ENCODE measurements at places on chromosomes 13 and 19.

- no peak for DNase-seq
Observed at GRCh38 chr19:2586196-2586595, 110.3 kb downstream of the GADD45B start.

DNA sequence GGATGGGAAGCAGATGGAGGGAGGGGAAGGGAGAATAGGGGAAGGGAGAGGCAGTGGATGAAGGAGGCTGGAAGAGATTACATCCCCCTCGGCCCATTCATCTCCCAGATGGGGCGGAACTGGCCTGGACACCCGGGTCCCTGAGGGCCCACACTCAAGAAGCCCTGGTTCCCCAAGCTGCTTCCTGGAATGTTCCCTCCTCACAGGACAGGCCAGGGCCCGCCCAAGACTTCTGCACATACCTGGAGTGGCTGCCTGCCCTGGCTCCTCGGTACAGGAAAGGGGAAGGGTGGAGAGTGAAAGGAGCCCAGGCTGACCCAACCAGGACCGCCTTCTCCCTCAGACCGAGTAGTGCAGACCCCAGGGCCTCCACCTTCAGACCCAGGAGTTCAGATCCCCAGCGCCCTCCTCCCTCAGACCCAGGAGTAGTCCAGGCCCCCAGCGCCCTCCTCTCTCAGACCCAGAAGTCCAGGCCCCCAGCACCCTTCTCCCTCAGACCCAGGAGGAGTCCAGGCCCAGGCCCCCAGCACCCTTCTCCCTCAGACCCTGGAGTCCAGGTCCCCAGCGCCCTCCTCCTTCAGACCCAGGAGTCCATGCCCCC, 489 bp downstream of the NTF4 start:
- no peak for DNase-seq

DNA sequence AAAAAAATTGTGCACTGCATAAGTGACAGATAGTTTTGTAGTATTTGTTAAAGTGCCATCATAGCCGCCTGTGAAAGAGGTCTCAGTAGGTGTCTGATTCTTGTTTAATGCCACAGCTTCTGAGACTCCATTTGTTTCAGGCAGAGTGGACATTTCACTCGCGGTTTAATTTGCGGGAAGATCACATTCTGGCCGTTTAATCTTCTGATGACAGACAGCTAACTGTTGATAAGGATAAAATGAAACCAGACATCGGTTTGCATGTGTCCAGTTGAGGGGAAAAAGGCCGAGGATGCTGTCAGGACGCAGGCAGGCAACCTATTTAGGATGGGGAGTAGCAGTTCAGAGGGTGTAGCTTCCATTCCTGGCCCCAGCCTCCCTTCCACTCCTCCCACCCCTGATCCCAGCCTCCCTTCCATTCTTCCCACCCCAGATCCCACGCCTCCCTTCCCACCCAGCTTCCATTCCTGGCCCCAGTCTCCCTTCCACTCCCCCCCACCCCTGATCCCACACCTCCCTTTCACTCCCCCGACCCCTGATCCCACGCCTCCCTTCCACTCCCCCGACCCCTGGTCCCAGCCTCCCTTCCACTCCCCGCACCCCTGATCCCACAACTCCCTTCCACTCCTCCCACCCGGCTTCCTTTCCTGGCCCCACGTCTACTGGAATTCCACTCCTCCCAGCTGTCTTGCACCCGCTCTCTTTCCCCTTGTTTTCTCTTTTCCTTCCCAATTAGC, 23.8 kb downstream of the ATP11A start:
- DNase-seq = no peak

GRCh38 chr13:112073245-112074138, 6.5 kb downstream of the SOX1 start:
- DNase-seq = no peak

DNA sequence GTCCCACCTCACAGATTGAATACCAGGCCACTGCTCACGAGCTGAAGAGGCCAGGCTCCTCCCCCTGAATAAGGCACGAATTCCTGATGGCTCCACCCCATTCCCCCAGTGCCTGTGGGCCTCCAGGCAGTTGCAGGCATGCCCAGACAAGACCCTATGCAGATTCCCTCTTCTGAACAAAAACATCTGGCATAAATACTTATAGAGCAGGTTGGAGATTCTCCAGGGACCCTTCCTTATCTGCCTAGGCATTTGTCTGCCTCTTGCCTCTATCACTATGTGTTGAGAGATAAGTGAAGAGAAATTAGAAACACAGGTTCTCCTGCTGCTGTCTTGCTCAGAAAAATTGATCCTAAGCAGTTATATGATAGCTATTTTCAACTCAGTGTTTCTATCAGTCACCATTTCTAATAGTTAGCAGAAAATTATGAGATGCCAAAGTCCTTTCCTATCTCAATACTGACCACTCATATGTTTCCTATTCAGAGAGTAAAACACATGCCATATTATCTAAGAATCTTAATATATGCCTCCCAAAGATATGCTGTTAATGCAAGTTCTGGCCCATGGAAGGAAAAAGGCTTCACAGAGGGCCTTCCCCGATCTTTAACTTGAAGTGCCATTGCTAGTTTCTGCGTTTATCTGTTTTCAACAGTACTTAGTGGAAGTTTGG, 364.0 kb downstream of the KCTD12 start:
- no peak for DNase-seq

DNA sequence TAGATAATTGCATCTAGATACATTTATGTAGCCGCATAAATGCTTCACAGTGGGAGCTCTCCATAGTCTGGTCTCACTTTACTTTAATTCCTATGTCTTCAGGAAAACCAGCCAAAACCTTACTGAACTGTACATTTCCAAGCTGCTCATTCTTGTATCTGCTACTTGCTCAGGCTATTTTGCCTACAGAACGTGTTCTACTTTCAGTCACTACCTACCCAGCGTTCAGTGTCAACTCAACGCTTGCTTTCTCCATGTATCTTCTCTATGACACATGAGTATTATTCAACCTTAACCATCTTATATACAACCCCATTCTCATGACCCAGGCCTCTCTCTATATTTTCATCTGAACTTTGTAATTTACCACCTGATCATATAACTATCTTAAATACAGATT, 101.9 kb downstream of the KLF12 start:
- DNase-seq = no peak

DNA sequence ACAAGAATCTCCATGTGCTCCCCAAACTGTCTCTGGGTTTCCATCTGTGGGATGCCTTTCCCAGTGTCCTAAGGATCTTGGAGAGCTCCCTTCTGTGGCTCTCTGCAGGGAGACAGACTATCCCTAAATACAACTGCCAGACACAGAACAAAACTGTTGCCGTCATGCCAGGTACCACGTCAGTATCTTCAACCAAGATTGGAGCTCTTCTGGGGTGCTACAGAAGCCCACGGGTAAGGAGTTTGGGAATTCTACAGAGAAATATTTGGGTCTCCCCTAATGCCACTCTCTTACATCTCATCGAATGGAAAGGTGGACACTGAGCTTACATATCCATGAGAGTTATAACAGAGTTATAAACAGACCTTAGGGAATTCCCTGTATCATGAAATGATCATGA, 4.9 kb upstream of the MBD3L3 start:
- no peak for DNase-seq

- no peak for DNase-seq
Observed at GRCh38 chr13:112938680-112939079, 30.3 kb upstream of the MCF2L start.

GRCh38 chr13:81406022-81406421, 1065.1 kb upstream of the SPRY2 start:
- DNase-seq = no peak

GRCh38 chr19:47545061-47545948, 27.6 kb downstream of the ZNF541 start:
- DNase-seq = no peak

GRCh38 chr13:85286081-85286480, 513.1 kb downstream of the SLITRK6 start:
- no peak for DNase-seq

- no peak for DNase-seq
Observed at GRCh38 chr13:49652355-49653305, 24.3 kb downstream of the ARL11 start.

DNA sequence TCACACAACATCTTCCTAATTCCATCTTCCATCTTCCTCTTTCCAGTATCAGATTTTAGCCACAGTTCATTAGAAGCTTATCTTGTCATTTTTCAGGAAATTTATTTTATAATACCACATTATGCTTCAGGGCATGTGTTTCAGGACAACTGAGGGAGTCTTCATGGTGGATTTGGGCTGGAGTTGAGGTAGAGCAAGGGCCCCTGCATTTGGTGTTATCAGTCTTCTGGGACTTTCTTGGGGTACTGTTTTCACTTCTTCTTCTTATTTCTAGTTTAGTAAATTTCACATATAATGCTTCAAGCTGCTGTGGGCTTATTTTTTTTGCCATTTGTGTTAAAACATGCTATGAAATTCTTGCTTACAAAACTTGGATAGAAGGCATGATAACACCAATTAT, 188.7 kb downstream of the LHFPL6 start:
- no peak for DNase-seq

DNA sequence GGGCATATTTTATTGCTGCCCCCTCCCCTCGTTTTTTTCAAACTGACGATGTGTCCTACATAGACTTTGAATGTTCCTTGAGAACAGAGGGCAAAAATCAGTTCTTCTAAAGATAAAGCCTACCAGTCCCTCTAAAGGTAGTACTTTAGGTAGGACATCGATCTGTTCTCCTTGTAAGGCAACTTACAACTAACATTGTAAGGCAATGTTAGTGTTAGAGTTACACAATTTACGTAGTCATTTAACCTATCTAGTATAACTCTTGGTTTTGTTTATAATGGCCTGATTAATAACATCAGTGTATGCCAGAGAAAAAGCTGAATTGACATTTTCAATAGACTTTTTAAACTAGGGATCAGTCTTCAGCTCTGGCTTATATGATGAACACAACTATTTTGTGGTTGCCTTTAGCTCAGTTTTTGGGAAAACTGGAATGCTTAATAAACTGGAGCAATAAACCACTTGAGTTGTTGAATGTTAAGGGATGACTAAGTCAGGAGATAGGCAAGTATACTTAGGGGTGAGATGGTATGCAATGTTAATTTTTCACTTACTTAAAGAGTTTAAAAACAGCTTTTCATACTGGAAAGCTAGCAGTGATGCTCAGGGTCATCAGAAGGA, 2.2 kb downstream of the NDFIP2 start:
- no peak for DNase-seq

DNA sequence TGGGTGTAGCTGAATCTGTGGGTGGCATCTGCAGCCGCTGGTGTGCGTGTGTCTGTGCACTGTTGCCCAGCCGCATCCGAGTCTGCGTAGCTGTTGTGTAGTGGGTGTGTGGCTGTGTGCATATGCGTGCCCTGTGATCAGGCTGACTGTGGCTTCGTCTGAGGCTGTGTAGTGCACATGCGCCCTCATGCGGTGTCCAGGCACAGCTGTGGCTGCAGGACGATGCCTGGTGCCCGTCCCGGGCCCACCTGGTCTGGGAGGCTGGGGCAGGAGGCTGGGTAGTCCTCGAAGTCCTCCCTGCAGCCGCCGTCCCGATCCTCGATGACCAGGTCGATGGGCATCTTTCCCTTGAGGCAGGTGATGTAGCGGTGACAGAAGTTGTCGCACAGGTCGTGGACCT, 4.9 kb downstream of the MEIS3 start:
- DNase-seq = no peak

DNA sequence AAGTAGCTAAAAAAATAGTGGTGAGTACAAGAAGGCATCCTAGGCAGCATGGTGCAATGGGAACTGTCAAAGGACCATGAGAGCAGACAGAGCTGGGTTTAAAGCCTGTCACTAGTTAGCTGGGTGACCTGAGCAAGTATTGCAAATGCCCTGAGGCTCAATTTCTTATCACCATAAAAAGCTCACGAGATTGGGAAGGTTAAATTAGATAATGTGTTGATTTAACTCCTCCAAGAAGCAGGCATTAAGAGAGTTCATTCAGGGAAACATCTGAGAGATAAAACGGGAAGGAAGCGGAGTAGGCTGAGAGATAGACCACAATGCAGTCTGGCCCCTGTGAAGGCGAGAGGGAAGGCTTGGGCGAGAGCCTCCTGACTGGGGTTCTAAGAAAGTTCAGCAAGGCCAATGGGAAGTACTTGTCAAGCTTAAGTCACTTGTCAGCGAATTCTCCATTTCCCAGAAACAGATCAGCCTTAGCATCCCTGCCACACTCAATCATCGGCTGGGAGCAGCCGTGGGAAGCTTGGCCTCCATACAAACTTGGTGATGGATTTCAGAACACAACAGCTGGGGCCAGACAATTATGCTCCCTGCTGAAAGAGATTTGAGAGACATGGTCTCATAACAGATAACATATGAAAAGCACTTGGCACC, 105.5 kb downstream of the POU4F1 start:
- no peak for DNase-seq

GRCh38 chr13:38686577-38687245, at the start of gene FREM2:
Gene FREM2 (plus strand): TSS chr13:38687077. CDS start chr13:38687345, 268 bp downstream.
- no peak for DNase-seq

GRCh38 chr19:1279782-1280341, 4.5 kb downstream of the FAM174C start:
- DNase-seq = no peak

GRCh38 chr13:40433577-40433976, 232.9 kb downstream of the FOXO1 start:
- DNase-seq = no peak

Measured in stimulated activated CD8-positive, alpha-beta memory T cell treated with anti-CD3 and anti-CD28 coated beads, Interleukin-4, amount 100 ng/mL, for 4 hours (primary cell).